ENCODE measurements at places on chromosomes 16 and 17. TPM values are rescaled to one million over a fixed set of nuclear protein-coding genes. Genes with fewer than 3 reads are reported as not detected.

The TAT gene
- 0.20 TPM for polyA plus RNA-seq

The IGSF6 gene
- 1.4 TPM for polyA plus RNA-seq

The MYH3 gene
- 5.9 TPM for polyA plus RNA-seq

The ANKRD13B gene
- polyA plus RNA-seq: 13.6 TPM

The CES5A gene
- not detected for polyA plus RNA-seq

The SLC16A5 gene
- polyA plus RNA-seq: 13.2 TPM

The NAGS gene
- 2.1 TPM for polyA plus RNA-seq

The CLEC18B gene
- polyA plus RNA-seq: 0.29 TPM

The GRB7 gene
- 2.7 TPM for polyA plus RNA-seq

The PHOSPHO1 gene
- polyA plus RNA-seq: 0.75 TPM

The CLEC3A gene
- polyA plus RNA-seq: 12.4 TPM

The LUC7L3 gene
- polyA plus RNA-seq: 69.7 TPM

The GUCY2D gene
- polyA plus RNA-seq: not detected

The PDILT gene
- polyA plus RNA-seq: not detected

The KRTAP9-2 gene
- polyA plus RNA-seq: not detected

The GNPTG gene
- 70.4 TPM for polyA plus RNA-seq

The KCNJ2 gene
- 0.84 TPM for polyA plus RNA-seq
